ENCODE measurements at places on chromosomes 1 and 21. TPM values are rescaled to one million over a fixed set of nuclear protein-coding genes. Genes with fewer than 3 reads are reported as not detected.

CDC7 gene
- polyA plus RNA-seq, result 6.7 TPM

OR6N1 gene
- polyA plus RNA-seq, result not detected

KCNQ4 gene
- polyA plus RNA-seq, result 35.5 TPM

CENPF gene
- polyA plus RNA-seq, result 27.5 TPM

PROK1 gene
- polyA plus RNA-seq, result not detected

NCMAP gene
- polyA plus RNA-seq, result 0.04 TPM

SPATA21 gene
- not detected for polyA plus RNA-seq

TNFRSF8 gene
- polyA plus RNA-seq, result 0.22 TPM

SELENOF gene
- polyA plus RNA-seq, result 116 TPM

GFI1 gene
- 0.20 TPM for polyA plus RNA-seq

GRIK1 gene
- 0.39 TPM for polyA plus RNA-seq

GPR153 gene
- 17.2 TPM for polyA plus RNA-seq

MPL gene
- polyA plus RNA-seq, result 0.22 TPM

ANKRD34A gene
- 0.95 TPM for polyA plus RNA-seq

MAN1C1 gene
- 9.6 TPM for polyA plus RNA-seq

C1orf141 gene
- not detected for polyA plus RNA-seq

SPRR3 gene
- polyA plus RNA-seq, result not detected

CGN gene
- 0.52 TPM for polyA plus RNA-seq

ZC3H12A gene
- polyA plus RNA-seq, result 1.0 TPM

TMEM52 gene
- polyA plus RNA-seq, result 91.6 TPM

SPRR5 gene
- polyA plus RNA-seq, result not detected

MMEL1 gene
- polyA plus RNA-seq, result 0.39 TPM

TMEM82 gene
- not detected for polyA plus RNA-seq

FCRL2 gene
- polyA plus RNA-seq, result 0.11 TPM

LEFTY1 gene
- polyA plus RNA-seq, result 0.57 TPM

IGSF8 gene
- 16.7 TPM for polyA plus RNA-seq

CFAP298 gene
- 24.7 TPM for polyA plus RNA-seq

TMPRSS3 gene
- polyA plus RNA-seq, result not detected

TMEM39B gene
- 13.5 TPM for polyA plus RNA-seq

NUP210L gene
- 0.03 TPM for polyA plus RNA-seq

C1QTNF12 gene
- polyA plus RNA-seq, result 4.8 TPM

MTARC1 gene
- polyA plus RNA-seq, result 4.5 TPM

ATP6V0B gene
- polyA plus RNA-seq, result 46.9 TPM

TFAP2E gene
- polyA plus RNA-seq, result 0.59 TPM

OPRD1 gene
- 0.67 TPM for polyA plus RNA-seq

AGT gene
- 17.4 TPM for polyA plus RNA-seq

EPHA8 gene
- 0.05 TPM for polyA plus RNA-seq

S100A13 gene
- 74.0 TPM for polyA plus RNA-seq

FABP3 gene
- 160 TPM for polyA plus RNA-seq

KCNJ10 gene
- 0.71 TPM for polyA plus RNA-seq
